ENCODE measurements at places on chromosomes 11 and 22. TPM values are rescaled to one million over a fixed set of nuclear protein-coding genes. Genes with fewer than 3 reads are reported as not detected.

DNA sequence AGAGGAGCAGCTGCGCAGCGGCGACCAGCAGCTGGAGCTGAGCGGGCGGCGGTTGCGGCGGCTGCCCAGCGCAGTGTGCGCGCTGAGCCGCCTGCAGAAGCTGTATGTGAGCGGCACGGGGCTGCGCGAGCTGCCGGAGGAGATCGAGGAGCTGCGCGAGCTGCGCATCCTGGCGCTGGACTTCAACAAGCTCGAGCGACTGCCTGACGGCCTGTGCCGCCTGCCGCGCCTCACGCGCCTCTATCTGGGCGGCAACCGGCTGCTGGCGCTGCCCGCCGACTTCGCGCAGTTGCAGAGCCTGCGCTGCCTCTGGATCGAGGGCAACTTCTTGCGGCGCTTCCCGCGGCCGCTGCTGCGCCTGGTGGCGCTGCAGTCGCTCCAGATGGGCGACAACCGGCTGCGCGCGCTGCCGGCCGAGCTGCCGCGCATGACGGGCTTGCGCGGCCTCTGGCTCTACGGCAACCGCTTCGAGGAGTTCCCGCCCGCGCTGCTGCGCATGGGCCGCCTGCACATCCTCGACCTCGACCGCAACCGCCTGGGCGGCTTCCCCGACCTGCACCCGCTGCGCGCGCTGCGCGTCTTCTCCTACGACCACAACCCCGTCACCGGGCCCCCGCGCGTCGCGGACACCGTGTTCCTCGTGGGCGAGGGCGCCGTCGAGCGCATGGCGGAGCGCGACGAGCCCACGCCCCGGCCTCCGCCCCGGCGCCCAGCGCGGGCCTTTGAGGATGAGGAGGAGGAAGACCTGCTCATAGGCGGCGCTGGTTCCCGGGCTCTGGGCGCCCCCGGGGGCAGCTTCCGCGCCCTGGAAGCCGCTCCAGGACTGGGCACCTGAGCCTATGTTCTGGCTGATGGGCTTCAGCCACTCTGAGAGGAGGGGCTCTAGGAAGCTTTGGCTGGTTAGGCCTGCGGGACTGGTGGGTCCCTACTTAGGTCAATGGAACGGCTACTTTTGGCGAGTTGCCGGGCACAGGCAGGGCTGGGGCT, 787 bp downstream of the LRRC10B start:
- peak; percentile 76 for DNase-seq

Gene KCNJ1
- total RNA-seq, result not detected

DNA sequence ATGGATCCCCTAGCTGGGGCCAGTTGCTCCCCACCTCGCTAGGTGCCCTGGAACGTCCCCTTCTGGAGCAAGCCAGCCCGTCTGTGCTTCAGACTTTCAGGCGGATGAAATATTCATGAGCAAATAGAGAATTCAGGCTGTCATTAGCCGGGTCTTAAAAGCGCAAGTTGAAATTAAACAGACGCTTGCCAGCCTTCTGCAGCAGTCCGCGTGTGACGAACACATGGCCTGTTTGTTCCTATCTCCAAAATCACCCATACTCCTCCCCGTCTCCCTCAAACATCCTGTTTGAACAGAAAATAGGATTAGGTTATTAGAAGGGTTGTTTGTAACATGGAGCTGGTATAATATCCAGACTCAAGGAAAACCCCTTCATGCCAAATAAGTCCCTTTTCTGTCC, 38.7 kb downstream of the MYO18B start:
- DNase-seq, result no peak

- DNase-seq, result no peak
These were observed 20.9 kb downstream of the OOSP3 start for GRCh38 chr11:59899532-59899931.

DNA sequence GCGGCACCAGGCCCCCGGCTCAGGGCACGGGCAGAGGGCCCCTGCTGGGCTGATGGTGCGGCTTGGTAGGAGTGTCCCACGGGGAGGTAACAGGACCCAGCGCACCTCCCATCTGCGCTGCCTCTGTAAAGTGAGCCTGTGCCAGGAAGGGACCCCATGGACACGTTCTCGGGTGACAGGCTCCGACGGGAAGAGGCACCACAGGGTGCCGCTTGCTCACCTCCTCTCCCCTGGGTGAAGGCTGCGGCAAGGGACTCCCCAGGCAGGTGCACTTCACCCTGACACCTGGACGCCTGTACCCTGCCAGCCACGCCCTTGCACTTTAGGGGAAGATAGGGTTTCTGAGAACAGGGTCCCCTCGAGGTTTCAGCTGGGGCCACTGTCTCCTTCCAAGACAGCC, 48.1 kb downstream of the SHANK2 start:
- no peak for DNase-seq

Gene TBCEL
- total RNA-seq, result 9.4 TPM

All from activated naive CD4-positive, alpha-beta T cell treated with anti-CD3 and anti-CD28 coated beads, Interleukin-2, amount 50 U/mL, for 72 hours (primary cell).